ENCODE measurements at places on chromosomes 7 and 10. TPM values are rescaled to one million over a fixed set of nuclear protein-coding genes. Genes with fewer than 3 reads are reported as not detected.

DNA sequence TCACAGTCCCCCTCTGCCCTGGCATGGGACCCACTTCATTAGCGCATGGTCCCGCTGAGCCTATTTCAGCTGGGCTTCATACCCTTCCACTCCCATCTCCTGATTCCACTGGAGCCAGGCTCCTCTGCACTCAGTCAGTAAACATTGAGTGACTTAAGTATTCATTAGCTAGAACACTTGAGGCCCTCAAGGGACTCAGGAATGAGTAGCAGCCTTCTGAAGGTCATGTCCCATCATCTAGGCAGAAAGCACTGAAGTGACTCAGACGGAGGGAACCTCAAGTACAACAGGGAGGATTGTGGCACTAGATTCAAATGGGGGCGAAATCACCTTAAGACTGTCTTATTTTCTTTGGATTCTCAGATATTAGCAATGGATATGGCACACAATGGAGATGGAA is 186.6 kb upstream of the INHBA start:
- H3K36me3 ChIP-seq: peaks cover 8% of the 10 kb centered on the region
- no peak for DNase-seq
- H3K4me3 ChIP-seq: no peak overlapping the region

- no peaks in the 10 kb centered on the region for H3K36me3 ChIP-seq
- peaks cover 2% of the 10 kb centered on the region for H3K4me1 ChIP-seq
- peaks cover 3% of the 10 kb centered on the region for H3K27me3 ChIP-seq
- H3K4me3 ChIP-seq: no peak overlapping the region
These were observed 9.4 kb downstream of the MPP7 start for GRCh38 chr10:28293236-28294168.

DNA sequence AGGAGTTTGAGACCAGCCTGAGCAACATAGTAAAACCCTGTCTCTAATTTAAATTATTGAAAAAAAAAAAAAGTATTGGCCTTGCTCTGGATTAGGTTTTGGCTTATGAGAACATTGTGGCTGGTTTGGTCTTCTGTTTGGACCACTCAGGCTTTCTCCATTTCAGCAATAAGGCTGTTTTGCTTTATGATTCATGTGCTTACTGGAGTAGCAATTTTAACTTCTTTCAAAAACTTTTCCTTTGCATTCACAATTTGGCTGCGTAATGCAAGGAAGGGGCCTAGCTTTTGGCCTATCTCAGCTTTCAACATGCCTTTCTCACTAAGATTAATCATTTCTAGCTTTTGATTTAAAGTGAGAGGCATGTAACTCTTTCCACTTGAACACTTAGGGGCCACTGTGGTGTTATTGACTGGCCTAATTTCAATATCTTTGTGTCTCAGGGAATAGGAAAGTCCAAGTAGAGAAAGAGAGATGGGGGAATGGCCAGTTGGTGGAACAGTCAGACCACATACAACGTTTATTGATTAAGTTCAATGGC is 38.0 kb upstream of the SRPK2 start:
- H3K4me1 ChIP-seq: peaks cover 8% of the 10 kb centered on the region
- DNase-seq: no peak
- no peak overlapping the region for H3K4me3 ChIP-seq

- H3K4me3 ChIP-seq: no peak overlapping the region
- H3K27ac ChIP-seq: no peak overlapping the region
- DNase-seq: no peak
- no peaks in the 10 kb centered on the region for H3K36me3 ChIP-seq
These were observed 78.8 kb upstream of the MDFIC start for GRCh38 chr7:114843102-114843501.

- no peaks in the 10 kb centered on the region for H3K27me3 ChIP-seq
- no peak overlapping the region for H3K27ac ChIP-seq
- no peak overlapping the region for H3K4me3 ChIP-seq
- H3K36me3 ChIP-seq: no peaks in the 10 kb centered on the region
These were observed 47.3 kb upstream of the NPTX2 start for GRCh38 chr7:98569691-98570337.

DNA sequence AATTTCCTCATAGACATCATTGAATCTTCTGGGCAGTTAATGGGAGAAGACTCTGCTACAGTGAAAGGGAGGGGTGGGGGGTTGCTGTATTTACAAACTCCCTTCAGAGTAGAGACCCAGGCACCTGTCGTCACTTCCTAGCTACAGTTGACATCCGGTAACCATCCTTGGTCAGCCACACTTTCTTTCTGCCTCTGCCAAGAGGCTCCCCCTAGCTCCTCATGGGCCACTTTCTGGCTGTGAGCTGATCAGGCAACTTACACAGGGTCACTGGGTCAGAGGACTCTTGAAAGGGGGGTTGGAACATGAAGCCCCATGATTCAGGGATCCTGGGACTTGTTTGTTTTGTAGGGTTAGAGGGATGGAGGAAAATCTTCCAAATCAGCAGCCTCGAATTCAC is 1.2 kb downstream of the TECPR1 start:
- H3K27me3 ChIP-seq: no peaks in the 10 kb centered on the region
- H3K36me3 ChIP-seq: peaks cover 17% of the 10 kb centered on the region
- DNase-seq: peak; percentile 79
- H3K4me3 ChIP-seq: peak overlapping the region; percentile 95
- H3K27ac ChIP-seq: peak overlapping the region; percentile 96

- no peaks in the 10 kb centered on the region for H3K27me3 ChIP-seq
- no peak overlapping the region for H3K27ac ChIP-seq
- no peaks in the 10 kb centered on the region for H3K4me1 ChIP-seq
- no peaks in the 10 kb centered on the region for H3K36me3 ChIP-seq
- no peak overlapping the region for H3K4me3 ChIP-seq
- DNase-seq: no peak
These were observed 270.5 kb downstream of the POU6F2 start for GRCh38 chr7:39248041-39248691.

GRCh38 chr10:78712147-78712546 is 356.6 kb upstream of the ZMIZ1 start:
- no peaks in the 10 kb centered on the region for H3K36me3 ChIP-seq
- H3K27me3 ChIP-seq: peaks cover 8% of the 10 kb centered on the region
- DNase-seq: no peak
- H3K4me3 ChIP-seq: no peak overlapping the region
- no peak overlapping the region for H3K27ac ChIP-seq

DNA sequence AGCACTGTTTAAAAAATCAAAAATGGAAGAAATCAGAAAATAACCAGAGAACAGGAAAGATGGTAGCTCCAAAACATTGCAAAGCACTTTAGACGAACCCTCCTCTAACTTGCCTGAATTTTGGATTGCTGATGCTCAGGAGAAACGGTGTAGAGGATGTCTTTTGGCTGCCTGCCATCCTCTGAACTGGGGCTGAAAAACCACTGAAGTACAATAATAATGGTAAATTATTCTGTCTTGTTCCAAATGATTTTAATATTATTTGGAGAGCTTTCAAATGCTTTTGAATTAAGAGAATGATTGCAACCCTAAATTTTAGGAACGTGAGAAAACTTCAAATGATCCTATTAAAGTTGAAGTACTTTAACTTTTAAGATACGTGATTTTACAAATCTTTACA is 167.3 kb upstream of the SLC13A1 start:
- H3K4me1 ChIP-seq: no peaks in the 10 kb centered on the region
- no peak overlapping the region for H3K4me3 ChIP-seq
- no peak for DNase-seq
- H3K27me3 ChIP-seq: no peaks in the 10 kb centered on the region

GRCh38 chr10:77836299-77836820 is 90.2 kb downstream of the DLG5 start:
- H3K27me3 ChIP-seq: no peaks in the 10 kb centered on the region
- H3K4me3 ChIP-seq: peak overlapping the region; percentile 7
- H3K36me3 ChIP-seq: no peaks in the 10 kb centered on the region

DNA sequence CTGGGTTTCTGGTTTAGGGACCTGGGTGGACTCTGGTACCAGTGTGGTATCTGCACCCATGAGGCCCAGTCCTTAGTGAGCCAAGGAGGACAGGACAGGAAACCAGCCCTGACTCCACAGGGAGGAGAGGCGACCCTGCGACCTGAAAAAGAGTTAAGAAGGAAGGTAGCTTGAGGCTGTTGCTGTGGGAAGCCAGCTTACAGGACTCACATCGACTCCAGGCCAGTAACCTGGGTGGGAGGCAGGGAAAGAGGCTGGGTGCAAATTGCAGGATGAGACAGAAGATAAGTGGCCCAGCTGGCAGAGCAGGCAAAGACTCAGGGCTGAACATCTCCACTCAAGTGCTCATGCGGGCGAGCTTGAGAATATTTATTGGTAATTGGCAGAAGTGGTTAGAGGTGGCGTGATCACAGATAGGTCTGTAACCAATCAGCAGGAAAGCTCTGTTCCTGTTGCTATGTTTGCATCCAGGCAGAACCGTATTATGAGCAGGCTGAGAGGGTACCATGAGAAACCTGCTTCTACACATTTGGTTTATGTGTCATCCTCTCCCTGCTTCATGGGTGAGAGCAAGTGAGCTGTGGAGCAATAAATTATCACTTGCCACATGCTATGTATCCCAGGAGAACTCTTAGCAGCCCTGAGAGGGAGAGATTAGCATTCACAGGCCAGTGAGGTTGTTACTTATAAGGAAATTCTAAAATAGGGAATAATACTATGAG is 11.0 kb downstream of the TLL2 start:
- H3K27ac ChIP-seq: no peak overlapping the region
- H3K27me3 ChIP-seq: peaks cover 15% of the 10 kb centered on the region
- H3K36me3 ChIP-seq: no peaks in the 10 kb centered on the region

GRCh38 chr10:13450069-13450468 is 78.7 kb downstream of the BEND7 start:
- DNase-seq: no peak
- H3K36me3 ChIP-seq: no peaks in the 10 kb centered on the region
- H3K27ac ChIP-seq: no peak overlapping the region

DNA sequence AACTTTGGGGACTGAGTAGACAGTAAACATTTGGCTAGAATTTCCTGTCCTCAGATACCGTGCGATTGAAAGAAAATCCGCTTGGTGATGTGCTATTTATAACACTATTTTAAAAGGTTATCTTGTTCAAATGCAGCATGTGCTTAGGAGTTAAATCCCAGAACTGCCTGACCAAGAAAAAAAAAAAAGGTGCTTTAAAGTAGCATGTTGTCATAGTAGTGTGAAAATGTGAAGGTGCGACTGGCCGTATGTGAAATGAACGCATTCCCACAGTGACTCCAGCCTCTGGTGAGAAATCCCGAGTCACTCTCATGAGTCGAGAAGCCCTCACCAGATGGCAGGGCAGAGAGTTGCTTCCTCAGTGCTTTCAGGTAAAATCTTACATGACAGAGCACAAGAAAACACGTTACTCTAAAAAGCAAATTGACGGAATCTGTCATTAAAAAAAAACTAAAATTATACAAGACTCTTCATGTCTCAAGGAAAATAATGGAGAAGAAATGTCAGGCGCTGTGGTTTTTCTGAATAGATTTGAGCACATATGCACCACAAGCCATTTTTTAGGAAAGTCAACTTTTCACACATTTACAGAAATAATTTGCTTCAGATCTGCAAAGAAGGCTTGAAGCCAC is 18.4 kb upstream of the KLF6 start:
- H3K27ac ChIP-seq: no peak overlapping the region
- H3K36me3 ChIP-seq: peaks cover 11% of the 10 kb centered on the region
- peaks cover 68% of the 10 kb centered on the region for H3K4me1 ChIP-seq
- peak overlapping the region; percentile 65 for H3K4me3 ChIP-seq
- no peaks in the 10 kb centered on the region for H3K27me3 ChIP-seq
- DNase-seq: no peak

GRCh38 chr7:99642027-99642426 is 25.3 kb downstream of the ZSCAN25 start:
- no peak overlapping the region for H3K27ac ChIP-seq
- DNase-seq: no peak
- H3K27me3 ChIP-seq: no peaks in the 10 kb centered on the region

- peak overlapping the region; percentile 24 for H3K27ac ChIP-seq
- no peaks in the 10 kb centered on the region for H3K36me3 ChIP-seq
- DNase-seq: no peak
These were observed 93.3 kb downstream of the CUL2 start for GRCh38 chr10:34996843-34997242.

GRCh38 chr7:151661587-151661986 is 141.9 kb upstream of the RHEB start:
- DNase-seq: no peak
- no peak overlapping the region for H3K4me3 ChIP-seq
- H3K27ac ChIP-seq: no peak overlapping the region
- no peaks in the 10 kb centered on the region for H3K36me3 ChIP-seq
- H3K27me3 ChIP-seq: no peaks in the 10 kb centered on the region
- H3K4me1 ChIP-seq: no peaks in the 10 kb centered on the region

DNA sequence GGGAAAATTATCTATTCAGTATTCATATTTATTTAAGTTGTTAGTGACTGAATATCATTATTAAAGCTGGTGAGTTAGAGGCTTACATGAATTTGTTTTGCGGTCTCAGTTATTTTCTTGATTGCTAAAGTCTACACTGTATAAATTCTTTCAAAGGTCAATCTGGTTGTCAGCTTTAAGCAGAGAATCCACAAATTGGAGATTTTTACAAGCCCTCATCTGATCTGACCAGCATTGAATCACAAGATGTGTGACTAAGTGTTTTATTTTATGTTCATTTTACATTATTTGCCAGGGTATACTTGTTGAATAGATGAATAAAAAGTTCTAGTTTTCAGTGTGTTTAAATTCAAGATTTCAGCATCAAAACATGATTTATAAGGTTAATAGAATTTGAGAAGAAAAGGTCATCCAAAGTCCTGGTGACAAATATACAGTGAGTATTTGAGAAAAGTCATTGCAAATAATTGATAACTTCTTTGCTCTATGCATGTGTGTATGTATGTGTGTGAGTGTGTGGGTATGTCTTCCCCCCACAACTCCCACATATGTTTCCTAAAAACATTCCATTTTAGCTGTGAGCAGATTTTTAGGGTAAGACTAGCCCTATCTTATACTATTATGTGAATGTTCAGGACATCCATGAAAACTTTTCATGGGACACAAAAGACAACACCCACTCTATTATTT is 4.4 kb downstream of the SEMA3A start:
- no peaks in the 10 kb centered on the region for H3K27me3 ChIP-seq
- DNase-seq: no peak
- H3K4me3 ChIP-seq: no peak overlapping the region
- H3K36me3 ChIP-seq: no peaks in the 10 kb centered on the region

The ZNF680 gene
- total RNA-seq: 22.4 TPM

The WASL gene
- total RNA-seq: 7.8 TPM

The POLR1F gene
- 27.9 TPM for total RNA-seq
